ENCODE measurements at places on chromosomes 7 and 10. TPM values are rescaled to one million over a fixed set of nuclear protein-coding genes. Genes with fewer than 3 reads are reported as not detected.

SLC39A12 gene
- not detected for total RNA-seq

SPDYE17 gene
- total RNA-seq = not detected

DNAJC12 gene
- 60.5 TPM for total RNA-seq

CYP3A4 gene
- not detected for total RNA-seq

BMPER gene
- total RNA-seq = 5.7 TPM

PTCD1 gene
- 6.1 TPM for total RNA-seq

NOS3 gene
- 0.15 TPM for total RNA-seq

INMT gene
- total RNA-seq = not detected

ZWINT gene
- 86.3 TPM for total RNA-seq

VWDE gene
- total RNA-seq = 0.29 TPM

CYP2C19 gene
- total RNA-seq = not detected

CLRN3 gene
- not detected for total RNA-seq

VAX1 gene
- 1.3 TPM for total RNA-seq

ANKIB1 gene
- total RNA-seq = 14.1 TPM

MYL10 gene
- total RNA-seq = not detected
